ENCODE measurements at places on chromosomes 6 and 20.
A peak's percentile ranks its signal among the peaks of the same experiment; 100 is the strongest.

GRCh38 chr6:9370480-9370879 is 935.1 kb upstream of the SLC35B3 start:
- DNase-seq: no peak

DNA sequence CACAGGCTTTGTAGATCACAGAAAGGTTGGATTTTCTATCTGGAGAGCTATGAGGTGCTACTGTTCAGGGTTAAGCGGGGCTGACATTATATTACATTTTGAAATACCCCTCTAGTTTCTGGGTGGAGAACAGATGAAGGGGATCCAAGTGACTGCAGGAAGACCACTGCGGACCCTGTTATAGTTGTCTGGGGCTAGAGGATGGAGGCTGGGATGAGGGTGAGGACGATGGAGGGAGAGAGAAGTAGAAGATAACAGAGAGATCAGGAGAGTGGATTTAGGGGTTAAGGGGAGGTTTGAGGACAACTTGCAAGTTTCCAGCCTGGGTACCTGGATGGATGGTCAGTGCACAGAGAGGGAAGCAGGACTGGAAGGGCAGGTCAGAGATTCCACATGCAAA is 43.5 kb upstream of the TGM2 start:
- no peak for DNase-seq

DNA sequence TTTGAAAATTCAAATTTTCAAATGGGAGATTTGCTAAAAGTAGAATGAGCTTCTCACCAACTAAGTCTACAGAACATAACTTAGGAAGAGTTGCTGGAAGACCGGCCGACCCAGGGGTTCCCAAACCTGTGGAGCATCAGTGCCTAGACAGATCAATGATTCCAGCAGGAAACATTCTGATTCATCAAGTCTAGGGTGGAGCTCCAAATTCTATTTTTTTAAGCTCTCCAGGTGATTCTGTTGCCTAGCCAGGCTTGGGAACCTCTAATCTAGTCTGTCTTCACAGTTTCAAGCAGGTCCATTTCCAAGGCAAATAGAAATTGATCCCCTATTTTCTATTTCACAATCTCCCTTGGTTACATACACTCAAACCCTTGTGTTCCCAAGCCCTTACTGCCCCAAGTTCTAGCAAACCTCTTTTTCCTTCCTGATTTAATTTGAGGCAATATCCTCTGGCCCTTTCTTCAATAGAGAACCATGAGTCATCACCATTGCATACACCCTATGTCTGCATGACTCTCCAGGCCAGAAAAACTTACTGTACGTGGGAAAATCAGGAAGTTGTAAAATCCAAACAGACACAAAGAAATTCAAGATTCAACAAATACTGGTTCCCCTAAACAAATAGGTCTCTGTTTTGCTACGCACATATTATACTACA is 8.9 kb downstream of the ATXN1 start:
- DNase-seq: peak; percentile 85

DNA sequence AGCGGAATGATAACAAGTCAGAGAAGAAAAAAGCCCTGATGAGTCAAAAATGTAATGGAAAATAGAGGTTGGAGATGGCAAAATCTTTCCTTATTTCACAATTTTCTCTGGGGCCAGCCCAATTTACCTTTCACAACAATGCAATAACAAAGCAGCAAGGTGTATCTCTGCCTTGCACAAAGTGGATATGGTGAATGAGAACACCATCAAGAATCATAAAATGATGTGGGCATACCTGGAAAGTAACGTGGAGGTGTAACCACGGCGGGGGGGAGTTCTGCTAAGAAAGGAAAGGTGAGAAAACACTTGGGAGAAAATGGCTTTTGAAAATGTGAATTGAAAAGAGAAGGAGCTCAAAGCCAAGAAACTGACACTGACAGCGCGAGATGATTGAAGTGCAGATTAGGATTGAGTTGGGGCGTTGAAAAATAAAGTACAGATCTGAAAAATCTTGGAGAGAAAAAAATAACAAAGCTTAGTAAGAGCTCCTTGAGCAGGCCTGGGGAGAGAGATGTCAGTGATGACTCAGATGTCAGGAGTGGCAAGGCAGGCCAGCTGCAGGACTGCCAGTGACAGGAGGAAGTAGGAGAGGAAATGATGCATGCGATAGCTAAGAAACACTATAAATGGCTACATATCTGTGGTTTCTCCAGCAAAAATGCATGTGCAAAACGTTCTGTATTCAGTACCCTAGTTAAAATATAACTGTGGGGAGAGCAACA is 26.2 kb downstream of the ARHGAP18 start:
- peak; percentile 98 for DNase-seq

- DNase-seq: no peak
These were observed 28.0 kb upstream of the ASIP start for GRCh38 chr20:34213213-34213612.

- DNase-seq: no peak
These were observed 22.1 kb upstream of the TRDN start for GRCh38 chr6:123658848-123659247.

DNA sequence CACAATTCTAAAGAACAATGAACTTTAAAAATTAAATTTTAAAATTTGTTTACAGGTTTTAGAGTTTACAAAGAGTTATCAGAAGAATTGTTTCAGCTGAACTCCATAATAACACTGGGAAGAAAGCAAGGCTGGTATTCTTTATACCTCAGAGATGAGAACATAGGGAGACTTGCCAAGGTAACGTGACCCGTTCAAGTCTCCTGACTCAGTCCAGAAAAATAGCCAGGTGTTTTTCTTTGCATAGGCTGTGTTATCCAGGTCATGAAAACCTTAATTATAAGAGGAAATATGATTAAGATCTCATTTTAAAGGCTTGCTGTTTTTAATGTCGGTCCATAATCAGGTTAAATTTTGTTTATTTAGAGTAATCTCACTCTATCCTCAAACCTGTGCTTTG is 8.5 kb upstream of the C6orf141 start:
- DNase-seq: no peak

DNA sequence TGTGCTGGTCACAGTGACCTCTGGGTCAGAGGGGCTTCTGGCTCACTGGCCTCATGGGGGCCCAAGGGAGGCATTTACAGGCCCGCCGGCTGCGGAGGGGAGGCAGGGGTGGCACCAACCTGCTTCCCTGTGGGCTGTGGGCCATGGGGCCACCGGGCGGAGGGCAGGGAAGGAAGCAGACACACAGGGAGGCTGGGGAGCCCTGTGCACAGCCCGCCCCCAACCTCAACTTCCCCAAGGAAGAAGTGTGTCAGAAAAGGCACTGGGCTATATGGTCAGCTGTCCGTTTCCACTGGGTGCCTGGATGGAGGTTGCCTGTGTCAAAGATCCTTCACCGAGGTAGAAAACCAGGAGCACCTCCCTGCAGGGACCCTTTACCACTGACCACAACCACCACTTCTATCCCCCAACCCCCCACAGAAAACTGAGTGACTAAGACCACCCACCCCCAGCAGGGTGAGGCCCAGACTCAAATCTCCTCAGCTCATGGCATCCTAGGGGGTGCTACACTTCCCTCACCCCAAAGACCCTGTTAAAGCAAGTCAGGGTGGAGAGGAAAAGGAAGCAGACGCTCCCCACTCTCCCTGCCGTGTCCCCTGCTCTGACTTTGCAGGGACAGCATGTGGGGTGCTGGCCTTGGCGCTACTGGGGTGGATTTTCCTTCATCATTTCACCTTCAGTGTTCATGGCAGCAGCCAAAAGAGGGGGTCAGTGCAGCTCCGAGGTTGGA is 5.6 kb downstream of the CST3 start:
- DNase-seq: no peak

Data from HFFc6 (cell line).